Left hindlimb (tissue), 1 donor: ENCODE measurements at places on chromosomes 4 and X.

GRCh38 chrX:98380556-98380955, 1496.8 kb downstream of the RPA4 start:
- DNase-seq = no peak

DNA sequence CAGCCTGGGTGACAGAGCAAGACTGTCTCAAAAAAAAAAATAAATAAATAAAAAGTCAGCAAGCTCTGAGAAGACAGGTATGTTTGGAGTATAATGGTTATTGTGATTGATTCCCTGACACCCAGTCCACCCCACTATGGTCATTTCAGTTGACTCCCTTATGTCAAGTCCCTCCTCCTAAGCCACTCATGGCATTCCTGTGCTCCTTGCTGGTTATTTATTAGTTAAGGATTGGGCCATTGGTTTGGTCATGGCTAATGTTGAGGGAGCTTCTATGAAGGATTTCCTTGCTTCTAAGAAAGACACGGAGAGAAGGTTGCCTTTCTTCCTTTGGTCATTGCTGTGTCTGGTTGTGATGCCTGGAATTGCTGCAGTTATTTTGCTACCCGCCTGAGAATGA, 140.1 kb downstream of the UCHL1 start:
- no peak for DNase-seq

GRCh38 chrX:136147976-136148375, 643 bp downstream of the FHL1 start:
- peak; percentile 39 for DNase-seq

GRCh38 chrX:103214870-103215424, at the start of gene BEX4:
BEX4 (plus strand) TSS chrX:103215108; CDS start chrX:103216154, 1,046 bp downstream.
- peak; percentile 87 for DNase-seq

GRCh38 chr4:83216959-83217683, 67.5 kb downstream of the COQ2 start:
- no peak for DNase-seq

GRCh38 chrX:31012509-31013025, 59.3 kb downstream of the FTHL17 start:
- no peak for DNase-seq

GRCh38 chrX:117895418-117895817, 221.2 kb downstream of the KLHL13 start:
- no peak for DNase-seq

GRCh38 chr4:127352220-127353113, 280.3 kb upstream of the INTU start:
- DNase-seq = no peak

DNA sequence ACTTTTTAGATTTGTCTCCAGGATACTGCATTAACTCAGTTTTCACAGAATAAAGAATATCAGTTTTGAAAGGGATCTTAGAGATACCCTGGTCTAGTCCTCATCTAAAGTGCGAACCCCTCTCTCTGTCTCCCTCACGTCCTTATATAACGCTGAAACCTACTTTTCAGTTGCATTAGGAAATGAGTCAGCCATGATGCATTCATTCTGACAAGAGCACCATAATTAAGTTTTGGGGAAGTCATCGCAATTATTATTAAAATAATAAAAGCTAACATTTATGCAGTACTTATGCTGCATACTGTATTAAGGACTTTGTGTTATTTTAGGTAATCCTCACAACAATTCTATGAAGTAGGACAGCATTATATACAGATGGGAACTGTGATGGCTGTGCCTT, 116.1 kb downstream of the REELD1 start:
- DNase-seq = no peak

GRCh38 chr4:11228530-11228929, 200.2 kb downstream of the HS3ST1 start:
- no peak for DNase-seq

- no peak for DNase-seq
Observed at GRCh38 chrX:6005856-6006255, 222.8 kb downstream of the NLGN4X start.

DNA sequence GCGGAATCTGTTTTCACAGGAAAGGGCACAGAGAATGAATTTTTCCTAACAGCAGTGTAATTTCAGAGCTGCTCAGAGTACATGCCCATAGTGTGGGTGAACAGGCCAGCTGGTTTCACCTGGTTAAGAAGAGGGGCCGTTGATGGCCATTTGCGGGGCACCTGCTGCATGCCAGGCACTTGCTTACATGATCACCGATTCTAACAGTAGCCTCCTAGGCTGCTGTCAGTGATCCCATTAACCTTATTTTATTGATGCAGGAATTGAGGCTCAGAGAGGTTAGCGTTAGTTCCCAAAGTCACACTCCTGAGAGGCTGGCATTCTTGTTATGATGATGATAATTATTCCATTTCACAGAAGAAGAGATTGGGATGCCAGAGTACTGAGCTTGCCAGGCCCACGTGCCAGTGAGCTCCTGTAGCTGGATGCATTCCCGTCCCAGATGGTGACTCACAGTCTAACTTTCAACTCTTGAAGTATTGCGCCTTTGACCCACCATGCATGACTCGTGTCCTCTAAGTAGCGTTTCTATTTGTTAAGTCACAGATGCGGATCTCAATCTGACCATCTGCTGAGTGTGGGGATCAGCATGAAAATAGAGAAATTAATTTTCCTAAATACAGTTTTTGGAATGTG, 76.5 kb downstream of the PSAPL1 start:
- DNase-seq = no peak

DNA sequence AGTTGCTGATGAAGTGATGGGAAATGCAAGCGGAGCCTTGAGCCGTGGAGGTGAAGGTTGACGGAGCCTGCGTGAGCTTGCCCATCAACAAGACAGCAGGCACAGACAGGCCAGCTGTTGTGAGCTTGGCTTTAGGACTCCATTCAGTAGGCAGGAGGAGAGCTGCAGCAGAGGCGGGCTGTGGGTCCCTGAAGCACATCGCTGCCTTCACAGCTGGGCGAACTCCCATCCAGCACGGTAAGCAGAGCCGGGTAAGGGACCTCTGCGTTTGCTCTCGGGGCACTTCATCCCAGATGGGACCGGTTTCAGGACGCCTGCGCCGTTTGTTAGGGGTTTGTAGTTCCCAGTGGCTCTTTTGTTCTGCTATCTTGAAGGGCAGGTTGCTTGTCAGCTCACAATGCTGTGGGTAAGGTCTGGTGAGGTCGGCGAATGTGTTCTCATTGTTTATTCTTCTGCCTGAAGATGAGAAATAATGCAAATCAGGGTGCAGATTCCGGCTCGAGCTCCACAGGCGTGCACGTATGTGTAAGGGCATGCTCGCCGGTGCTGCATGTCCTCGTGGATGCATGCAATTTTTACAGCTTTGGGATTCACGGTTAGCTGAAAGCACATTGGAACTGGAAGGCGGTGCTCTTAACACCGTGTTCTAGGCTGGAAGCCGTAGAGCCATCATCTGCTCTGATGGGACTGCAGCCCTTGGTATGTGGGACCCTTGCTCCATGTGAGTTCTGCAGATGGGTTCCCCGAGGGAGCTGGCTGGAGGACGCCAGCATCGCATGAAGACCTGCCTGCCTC, 54.6 kb upstream of the CLDN34 start:
- no peak for DNase-seq

DNA sequence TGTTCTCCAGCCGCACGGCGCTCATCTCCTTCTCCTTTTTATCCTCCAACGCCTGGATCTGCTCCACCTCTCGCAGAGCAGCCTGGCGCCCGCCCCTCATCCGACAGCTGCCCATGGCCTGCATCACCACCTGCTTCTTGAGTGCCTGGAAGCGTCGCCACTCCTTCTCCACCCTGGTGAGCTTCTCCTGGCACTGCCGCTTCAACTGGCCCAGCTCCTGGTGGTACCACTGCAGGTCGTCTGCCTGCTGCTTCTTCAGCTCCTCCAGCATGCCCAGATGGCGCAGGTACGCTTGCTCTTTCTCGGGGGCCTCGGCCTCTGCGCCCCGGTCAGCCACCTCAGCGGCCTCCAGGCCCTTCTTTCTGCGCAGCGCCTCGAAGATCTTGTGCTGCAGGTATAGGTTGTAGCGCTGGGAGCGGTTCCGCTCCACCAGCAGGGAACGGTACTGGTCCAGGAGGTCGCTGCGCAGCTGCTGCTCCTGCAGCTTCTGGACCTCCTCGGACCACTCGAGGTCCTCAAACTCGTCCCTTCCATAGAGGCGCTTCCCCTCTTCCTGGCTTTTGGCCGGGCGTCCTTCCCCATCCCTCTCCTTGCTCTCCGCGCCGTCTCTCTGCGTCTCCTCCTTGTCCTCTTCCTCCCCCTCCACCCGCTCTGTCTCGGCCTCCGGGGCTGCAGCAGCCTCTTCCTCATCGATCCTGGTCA, 1.2 kb upstream of the TADA2B start:
- DNase-seq = no peak

DNA sequence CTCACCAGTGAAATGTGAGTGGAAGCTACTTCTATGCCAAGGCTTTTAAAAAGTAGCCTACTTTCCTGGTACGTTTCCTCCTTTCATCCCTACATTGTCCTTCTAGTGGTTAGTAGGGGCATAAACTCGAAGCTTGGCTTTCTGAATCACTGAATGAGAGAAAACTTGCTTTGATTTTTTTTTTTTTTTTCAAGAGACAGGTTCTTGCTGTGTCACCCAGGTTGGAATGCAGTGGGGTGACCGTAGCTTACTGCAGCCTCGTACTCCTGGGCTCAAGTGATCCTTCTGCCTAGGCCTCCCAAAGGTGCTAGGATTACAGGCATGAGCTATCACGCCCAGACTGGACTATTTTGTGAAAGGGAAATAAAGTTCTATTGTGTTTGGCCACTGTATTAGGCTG, 89.1 kb upstream of the IGFBP7 start:
- DNase-seq = no peak

DNA sequence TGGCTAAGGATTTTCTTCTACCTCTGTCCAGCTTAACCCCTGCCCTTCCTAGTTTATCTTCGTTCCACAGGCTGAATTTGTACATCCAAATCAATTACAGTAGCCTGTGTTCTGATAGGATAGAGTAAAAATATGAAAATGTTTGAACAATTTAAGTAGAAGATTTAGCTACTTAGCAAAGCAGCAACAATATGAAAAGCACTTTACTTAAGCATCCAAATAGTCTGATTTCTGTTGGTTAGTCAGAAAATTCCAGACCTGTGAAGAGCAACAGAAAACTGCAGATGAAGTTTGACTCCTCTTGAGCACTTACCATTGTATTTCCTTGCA, 2.0 kb downstream of the ARSJ start:
- no peak for DNase-seq

GRCh38 chrX:132518401-132518800, 29.6 kb upstream of the MBNL3 start:
- DNase-seq = no peak
